Natural killer cell (primary cell): ENCODE measurements at places on chromosomes 5 and 9. TPM values are rescaled to one million over a fixed set of nuclear protein-coding genes. Genes with fewer than 3 reads are reported as not detected.
A peak's percentile ranks its signal among the peaks of the same experiment; 100 is the strongest.

DNA sequence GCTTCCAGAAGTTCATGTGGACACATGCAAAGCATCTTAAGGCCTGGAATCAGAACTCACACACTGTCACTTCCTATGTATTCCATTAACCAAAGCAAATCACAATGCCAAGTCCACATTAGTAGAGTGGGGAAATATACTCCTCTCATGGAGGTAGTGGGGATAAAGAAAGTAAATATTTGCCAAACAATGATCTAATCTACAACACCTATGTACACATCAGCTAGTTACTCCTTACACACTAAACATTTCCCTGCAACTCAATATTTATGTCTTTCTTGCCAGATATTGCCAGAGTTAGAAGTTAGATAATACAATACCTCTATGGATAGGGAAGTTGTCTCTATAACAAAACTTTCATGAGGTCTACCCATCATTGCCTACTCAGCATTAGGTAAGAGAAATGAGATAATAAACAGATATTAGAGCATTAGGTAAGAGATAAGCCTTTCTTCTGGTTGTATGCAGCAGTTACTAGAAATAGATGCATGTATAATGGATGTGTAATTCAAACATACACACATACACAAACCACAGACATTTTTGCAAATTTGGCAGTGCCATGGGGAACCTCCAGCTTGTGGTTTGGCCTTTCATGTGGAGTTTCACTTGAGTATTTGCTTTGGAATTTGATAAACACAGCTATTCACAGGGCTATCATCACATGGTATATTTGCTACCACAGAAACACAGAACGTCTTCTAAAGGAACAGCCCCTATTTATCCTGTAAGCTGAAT is 196.5 kb downstream of the TLE1 start:
- no peak overlapping the region for H3K27ac ChIP-seq
- H3K4me1 ChIP-seq = no peaks in the 10 kb centered on the region
- DNase-seq = no peak

- no peaks in the 10 kb centered on the region for H3K36me3 ChIP-seq
- H3K4me1 ChIP-seq = no peaks in the 10 kb centered on the region
- H3K27ac ChIP-seq = no peak overlapping the region
- DNase-seq = no peak
These were observed 158.8 kb upstream of the ZNF462 start for GRCh38 chr9:106704056-106704615.

DNA sequence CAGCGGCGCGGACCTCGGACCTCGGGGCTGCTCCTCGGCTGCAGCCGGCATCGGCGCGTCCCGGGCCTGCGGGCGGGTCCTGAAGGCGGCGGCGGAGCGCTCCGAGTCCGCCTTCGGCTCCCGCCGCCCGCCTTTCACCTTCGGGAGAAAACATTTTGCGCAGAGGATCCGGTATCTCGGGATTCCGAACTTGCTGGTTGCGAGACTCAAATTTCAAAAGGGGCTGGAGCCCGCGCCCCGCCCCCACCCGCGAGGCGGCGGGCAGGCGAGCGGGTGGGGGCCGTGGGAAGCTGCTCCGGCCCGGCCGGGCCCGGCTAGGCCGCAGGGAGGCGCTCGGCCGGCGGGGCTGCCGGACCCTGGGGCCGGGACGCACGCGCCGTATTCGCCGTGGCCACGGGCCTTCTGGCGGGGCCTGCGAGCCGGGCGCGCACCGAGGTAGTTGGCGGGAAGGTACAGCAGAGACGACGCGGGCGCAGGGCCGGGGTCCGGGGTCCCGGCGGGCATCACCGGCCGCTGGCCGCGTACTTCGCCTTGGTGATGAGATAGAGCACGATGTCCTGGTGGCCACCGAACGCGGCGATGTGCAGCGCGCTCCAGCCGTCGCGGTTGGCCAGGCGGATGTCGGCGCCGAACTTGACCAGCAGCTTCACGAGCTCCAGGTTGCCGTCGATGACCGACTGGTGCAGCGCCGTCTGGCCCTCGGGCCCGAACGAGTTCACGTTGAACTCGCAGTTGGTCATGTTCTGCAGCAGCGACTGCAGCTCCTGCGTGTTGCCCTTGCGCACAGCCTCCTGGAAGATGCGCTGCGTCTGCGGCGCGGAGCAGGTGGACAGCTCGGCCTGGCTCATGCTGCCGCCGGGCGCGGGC is 757 bp downstream of the NRARP start:
- DNase-seq = no peak
- peak overlapping the region; percentile 31 for H3K4me3 ChIP-seq
- peaks cover 45% of the 10 kb centered on the region for H3K4me1 ChIP-seq
- H3K27me3 ChIP-seq = peaks cover 26% of the 10 kb centered on the region

GRCh38 chr9:76737154-76737902 is 26.9 kb upstream of the PCA3 start:
- DNase-seq = no peak
- no peak overlapping the region for H3K27ac ChIP-seq
- H3K4me1 ChIP-seq = no peaks in the 10 kb centered on the region
- H3K4me3 ChIP-seq = no peak overlapping the region
- no peaks in the 10 kb centered on the region for H3K27me3 ChIP-seq
- no peaks in the 10 kb centered on the region for H3K36me3 ChIP-seq

GRCh38 chr9:114117996-114118830 is 19.1 kb upstream of the KIF12 start:
- no peak overlapping the region for H3K4me3 ChIP-seq
- H3K4me1 ChIP-seq = no peaks in the 10 kb centered on the region
- no peaks in the 10 kb centered on the region for H3K27me3 ChIP-seq
- H3K27ac ChIP-seq = no peak overlapping the region

GRCh38 chr9:119071636-119072035 is 297.6 kb downstream of the BRINP1 start:
- H3K4me1 ChIP-seq = no peaks in the 10 kb centered on the region
- H3K27me3 ChIP-seq = no peaks in the 10 kb centered on the region
- H3K36me3 ChIP-seq = no peaks in the 10 kb centered on the region
- no peak for DNase-seq
- no peak overlapping the region for H3K4me3 ChIP-seq

GRCh38 chr9:130240410-130241197 is 25.0 kb upstream of the HMCN2 start:
- H3K36me3 ChIP-seq = no peaks in the 10 kb centered on the region
- H3K27ac ChIP-seq = no peak overlapping the region
- H3K4me3 ChIP-seq = no peak overlapping the region
- peaks cover 27% of the 10 kb centered on the region for H3K4me1 ChIP-seq
- DNase-seq = no peak
- H3K27me3 ChIP-seq = no peaks in the 10 kb centered on the region

CDH9 gene
- total RNA-seq = not detected

KLHL3 gene
- total RNA-seq = 13.2 TPM

MEGF10 gene
- not detected for total RNA-seq

ROR2 gene
- not detected for total RNA-seq

CYLC2 gene
- not detected for total RNA-seq
